ENCODE measurements at places on chromosomes 5 and 9. TPM values are rescaled to one million over a fixed set of nuclear protein-coding genes. Genes with fewer than 3 reads are reported as not detected.

The FIBCD1 gene
- total RNA-seq, result not detected

DNA sequence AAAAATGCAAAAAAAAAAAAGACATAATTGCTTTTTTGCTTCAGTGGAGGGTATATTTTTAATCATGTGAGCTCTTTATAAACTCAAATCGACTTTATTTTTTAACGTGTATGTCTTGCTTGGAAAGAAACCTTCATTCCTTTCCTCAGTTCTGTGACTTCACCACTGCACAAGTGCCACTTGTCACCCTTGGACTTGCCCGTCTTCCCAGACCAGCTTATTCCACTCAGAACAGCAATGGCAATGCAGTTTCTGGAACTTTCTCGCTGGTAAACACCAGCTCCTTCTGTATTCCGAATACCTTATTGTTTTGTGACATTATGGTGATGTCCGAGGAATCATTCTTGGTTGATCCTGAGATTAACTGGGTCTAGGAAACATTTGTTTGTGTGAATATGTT, 440.5 kb upstream of the ADAMTS16 start:
- DNase-seq, result no peak

GRCh38 chr5:103587185-103587748, 24.7 kb upstream of the NUDT12 start:
- DNase-seq, result no peak

- no peak for DNase-seq
These were observed 11.4 kb upstream of the PRUNE2 start for GRCh38 chr9:76917299-76917698.

DNA sequence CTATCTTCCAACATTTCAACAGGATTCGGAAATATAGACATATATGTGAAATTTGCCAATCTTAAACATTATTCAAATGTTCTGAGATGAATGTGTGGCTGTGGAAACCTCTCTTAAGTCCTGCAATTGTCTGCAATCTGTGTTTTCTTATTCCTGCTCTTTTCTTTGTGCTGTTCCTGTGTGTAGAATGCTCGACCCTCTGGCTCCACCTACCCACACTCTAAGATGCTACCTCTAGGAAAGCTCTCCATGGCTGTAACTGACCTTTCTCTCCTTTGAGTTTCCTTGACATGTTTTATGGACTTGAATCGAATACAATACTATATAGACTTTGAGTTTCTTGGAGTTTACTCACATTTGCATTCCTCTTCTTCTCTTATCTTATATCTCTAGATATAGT, 120.6 kb upstream of the ASTN2 start:
- DNase-seq, result no peak

GRCh38 chr5:136115183-136115865, 17.3 kb upstream of the SMAD5 start:
- DNase-seq, result no peak

The TAF7 gene
- 45.0 TPM for total RNA-seq

DNA sequence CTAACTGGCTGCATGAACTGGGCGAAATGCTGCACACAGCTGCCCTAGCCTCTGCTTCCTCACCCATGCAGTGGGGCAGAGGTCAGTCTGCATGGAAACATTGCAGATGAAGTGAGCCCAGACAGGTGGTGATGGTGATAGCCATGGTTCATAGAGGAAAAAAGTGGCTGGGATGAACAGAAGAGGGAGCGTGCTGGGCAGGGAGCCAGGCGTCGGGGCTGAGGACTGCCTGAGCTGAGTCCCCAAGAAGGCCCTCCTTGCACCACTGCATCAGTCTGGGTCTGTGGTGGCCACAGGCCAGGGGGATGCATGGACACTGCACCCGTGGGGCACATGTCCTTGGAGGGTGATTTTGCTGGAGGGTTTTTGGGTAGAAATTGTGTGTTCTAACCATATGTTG, 80.5 kb downstream of the AMBP start:
- DNase-seq, result no peak

The LPAR1 gene
- 0.27 TPM for total RNA-seq

DNA sequence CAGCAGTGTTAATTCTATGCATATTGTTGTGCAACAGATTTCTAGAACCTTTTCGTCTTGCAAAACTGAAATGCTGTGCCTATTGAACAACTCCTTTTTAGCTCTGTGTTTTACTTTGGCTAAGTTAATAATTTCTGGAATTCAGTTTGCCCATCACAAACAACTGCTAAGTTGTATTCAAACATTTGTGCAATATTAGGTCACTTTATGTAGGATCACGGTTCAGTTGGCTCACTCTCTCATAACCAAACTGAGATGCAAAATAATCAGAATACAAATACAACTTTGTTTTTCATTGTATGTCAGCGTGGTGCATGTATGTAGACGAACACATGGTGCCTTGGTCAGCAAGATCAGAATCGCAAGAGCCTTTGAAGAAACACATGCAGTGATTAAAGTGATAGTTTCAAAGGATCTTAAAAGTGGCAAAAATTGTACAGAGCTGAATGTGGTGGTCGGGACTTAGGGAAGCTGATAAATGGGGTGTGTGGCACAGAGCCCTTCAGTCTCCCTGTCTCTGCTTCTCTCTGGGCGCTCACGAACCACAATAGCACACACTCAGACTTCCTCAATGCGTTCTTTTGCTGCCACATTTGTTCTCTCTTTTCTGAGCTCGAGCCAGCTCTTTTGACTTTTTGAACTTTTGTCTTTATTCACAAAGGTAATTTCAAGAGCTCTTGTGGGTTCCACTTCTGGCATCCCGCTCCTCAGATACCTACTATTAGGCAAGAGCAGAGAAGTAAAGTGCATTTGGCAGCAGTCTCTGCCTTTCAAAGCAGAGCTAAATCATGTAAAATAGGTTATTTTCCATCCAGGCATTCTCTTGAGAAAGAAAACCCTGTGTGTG, 112.4 kb upstream of the CTSL start:
- no peak for DNase-seq

DNA sequence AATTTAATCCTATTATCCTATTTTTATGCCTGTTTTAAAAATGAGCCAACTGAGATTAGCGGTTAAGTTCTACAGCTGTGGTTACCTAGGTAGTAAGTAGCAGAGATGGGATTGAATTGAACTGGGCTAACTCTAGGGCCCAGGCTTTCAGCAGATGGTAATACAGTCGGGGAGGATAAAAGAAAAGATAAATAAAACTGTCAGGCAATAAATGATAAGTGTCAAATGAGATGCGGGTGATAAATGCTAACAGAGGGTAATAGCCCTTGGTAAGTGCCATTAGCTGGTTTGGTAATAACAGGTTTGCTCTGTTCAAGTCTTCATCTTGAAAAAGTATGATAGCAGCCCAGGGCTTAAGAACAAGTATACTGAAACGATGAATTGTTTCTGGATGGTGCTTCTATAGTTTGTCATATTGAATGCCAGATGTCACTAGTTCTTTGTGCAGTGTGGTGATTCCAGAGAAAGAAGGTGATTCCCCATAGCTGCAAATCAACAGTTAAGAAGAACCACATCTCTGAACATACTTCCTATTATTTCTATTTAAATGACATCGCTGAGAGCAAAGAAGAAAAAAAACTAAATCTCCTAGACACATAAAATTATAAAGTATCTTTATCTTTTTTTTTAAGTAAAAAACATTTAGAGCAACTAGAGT, 360.8 kb upstream of the PANK3 start:
- DNase-seq, result no peak

DNA sequence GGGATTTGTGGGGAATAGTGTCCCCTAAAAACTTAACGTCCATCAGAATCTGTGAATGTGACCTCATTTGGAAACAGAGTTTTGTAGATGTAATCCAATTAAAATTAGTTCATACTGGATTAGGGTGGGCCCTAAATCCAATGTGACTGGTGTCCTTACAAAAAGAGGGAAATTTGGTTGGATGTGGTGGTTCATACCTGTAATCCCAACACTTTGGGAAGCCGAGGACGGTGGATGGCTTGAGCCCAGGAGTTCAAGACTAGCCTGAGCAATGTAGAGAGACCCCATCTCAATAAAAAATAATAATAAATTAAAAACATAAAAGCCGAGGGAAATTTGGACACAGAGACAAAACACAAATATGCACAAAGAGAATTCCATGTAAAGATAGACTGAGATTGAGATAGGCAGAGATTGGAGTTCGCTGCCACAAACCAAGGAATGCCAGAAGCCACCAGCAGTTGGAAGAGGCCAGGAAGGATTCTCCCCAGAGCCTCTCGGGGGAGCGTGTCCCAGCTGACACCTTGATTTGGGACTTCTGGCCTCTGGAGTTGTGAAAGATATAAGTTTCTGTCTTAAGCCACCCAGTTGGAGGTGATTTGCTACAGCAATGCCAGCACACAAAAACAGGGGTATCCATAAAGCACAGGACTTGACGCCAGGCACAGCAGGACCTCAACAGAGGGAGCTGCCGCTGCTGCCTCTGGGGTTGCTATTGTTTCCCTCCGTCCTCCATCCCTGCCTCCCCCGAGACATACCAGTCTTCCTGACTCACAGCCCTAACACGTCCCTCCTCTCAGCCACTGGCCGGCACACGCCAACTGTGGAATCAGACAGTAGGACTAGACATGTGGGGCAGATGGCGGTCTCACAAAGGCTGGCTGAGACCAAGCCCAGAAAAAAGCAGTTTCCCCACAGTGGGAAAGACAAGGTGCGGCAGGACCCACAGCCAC, 73.8 kb upstream of the IL17B start:
- no peak for DNase-seq

DNA sequence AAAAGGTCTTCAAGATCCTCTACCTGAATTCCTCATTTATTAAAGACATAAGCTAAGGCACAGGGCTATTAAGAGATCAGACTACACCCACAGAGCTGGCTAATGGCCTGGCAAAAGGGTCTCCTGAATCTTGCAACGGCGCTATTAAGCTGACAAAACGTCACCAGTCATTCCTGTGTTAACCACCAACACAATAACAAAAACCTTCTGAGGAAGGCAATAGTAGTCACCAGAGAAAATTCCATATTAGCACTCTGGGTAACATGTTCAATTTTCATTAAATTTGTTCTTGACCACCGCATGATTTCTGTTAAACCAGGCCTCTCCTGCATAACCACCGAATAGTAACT, 77.0 kb downstream of the GNAQ start:
- no peak for DNase-seq

The TLX3 gene
- total RNA-seq, result not detected

The PCDHB12 gene
- total RNA-seq, result not detected

GRCh38 chr9:129071526-129072126, 9.3 kb upstream of the DOLPP1 start:
- peak; percentile 43 for DNase-seq

GRCh38 chr5:109239456-109239855, 170.3 kb downstream of the PJA2 start:
- no peak for DNase-seq

- DNase-seq, result no peak
These were observed 175.8 kb downstream of the ADAMTS6 start for GRCh38 chr5:65305913-65306312.

DNA sequence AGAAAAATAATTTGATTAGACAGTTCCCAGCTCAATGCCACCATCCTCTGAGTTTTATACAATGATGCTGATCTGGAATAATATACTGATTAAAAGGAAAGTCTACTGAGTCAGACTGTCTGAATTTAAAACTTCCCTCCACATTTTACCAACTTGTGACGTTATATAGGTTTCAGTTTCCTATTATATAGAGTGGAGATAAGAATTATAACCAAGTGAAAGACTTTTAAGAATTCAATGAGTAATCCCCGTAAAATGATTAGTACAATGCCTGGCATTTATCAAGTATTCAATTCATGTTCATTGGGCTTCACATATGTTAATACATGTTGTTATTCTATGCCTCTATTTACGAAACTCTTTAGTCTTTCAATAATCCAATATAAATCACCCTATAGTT, 166.0 kb downstream of the CDH9 start:
- DNase-seq, result no peak

DNA sequence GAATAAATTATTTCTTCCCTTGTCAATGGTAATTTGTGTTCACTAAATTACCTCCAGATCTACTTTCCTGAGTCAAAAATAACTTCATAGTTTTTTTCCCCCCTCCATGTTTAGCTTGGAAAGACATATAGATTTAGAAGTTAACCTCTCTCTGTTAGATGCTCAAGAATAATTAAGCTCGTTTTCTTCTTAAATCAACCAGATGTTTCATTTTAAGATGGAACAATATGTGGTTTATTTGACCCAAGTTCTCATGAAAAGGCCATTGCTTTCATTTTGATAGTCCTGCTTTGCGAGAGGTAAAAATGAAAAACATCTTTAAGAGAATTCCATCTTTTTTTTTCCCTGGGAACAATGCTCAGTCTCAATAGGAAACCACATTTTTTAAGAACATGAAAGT, 27.7 kb upstream of the GAS1 start:
- DNase-seq, result no peak

The SNX30 gene
- total RNA-seq, result 4.6 TPM

DNA sequence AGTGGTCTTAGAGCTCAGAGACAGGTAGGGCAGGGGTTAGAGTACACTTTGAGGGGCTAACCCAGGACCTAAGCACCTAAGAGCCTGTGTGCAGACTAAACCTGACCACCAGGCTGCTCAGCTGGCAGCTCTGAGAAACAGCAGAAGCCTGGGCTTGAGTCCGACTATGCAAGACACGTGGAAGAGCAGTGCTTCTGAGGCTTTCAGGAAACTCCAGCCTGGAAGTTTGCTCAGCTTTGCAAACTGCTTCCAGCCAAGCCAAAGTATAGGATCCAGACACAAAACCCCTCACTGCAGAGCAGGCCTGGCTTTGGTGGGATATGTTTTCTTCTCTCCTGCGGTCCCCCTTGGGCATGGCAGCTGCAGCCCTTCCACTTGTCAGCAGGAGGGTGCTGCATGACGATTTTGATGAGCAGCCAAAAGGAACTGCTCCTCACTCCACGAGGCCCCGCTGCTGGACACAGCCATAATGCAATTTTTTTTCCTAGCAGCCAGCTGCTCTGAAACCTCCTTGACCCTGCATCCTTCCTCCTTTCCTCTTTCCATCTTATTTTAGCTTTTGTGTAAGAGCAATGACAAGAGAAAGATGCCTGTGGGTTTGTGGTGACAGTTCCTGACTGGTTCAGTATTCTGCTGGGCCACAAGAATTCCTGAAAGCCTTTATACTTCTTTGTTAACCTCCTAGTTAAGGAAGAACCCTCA, 123.1 kb downstream of the LIFR start:
- no peak for DNase-seq

GRCh38 chr5:132788508-132788907, 11.5 kb upstream of the SEPTIN8 start:
- DNase-seq, result no peak

GRCh38 chr9:128159522-128159783, 612 bp upstream of the BBLN start:
- DNase-seq, result peak; percentile 54

DNA sequence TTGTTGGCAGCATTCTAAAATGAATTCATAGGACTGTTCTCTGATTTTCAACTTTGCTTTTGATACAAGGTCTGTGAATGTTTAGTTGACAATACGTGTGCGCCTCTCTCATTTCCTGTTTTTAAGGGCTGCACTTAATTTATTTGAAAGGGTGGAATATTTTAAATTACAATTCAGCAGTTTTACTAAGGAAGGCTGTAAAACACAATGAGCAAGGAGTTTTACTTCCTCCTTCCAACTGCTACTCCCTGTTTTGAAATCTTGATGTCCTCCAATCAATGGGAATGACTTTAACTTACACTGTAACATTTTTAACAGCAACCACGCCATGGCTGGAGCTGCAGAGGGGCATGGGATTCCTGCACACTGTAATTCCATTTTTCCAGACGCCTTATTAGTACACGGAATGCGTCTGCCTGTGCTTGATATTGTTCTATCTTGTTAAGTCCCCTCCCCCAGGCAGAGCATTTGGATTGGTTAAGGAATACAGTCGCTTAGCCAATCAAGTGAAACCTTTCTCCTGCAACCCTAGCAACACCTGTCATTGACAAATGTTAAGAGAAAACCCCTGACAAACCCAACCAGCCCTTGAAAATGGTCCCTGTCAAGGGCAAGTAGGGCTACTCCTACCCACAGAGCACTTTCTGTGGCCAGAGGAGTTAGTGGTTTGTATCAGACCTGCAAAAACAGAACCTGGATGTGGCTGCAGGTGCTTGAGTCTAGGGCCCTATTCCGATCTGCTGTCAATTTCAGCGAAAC, 12.5 kb upstream of the ZSWIM6 start:
- peak; percentile 77 for DNase-seq

Data from hematopoietic multipotent progenitor cell (in vitro differentiated cells).